ENCODE measurements at places on chromosomes 11 and 22.

GRCh38 chr11:63906585-63906984 lies 10.4 kb downstream of the RCOR2 start:
- no peak for DNase-seq

DNA sequence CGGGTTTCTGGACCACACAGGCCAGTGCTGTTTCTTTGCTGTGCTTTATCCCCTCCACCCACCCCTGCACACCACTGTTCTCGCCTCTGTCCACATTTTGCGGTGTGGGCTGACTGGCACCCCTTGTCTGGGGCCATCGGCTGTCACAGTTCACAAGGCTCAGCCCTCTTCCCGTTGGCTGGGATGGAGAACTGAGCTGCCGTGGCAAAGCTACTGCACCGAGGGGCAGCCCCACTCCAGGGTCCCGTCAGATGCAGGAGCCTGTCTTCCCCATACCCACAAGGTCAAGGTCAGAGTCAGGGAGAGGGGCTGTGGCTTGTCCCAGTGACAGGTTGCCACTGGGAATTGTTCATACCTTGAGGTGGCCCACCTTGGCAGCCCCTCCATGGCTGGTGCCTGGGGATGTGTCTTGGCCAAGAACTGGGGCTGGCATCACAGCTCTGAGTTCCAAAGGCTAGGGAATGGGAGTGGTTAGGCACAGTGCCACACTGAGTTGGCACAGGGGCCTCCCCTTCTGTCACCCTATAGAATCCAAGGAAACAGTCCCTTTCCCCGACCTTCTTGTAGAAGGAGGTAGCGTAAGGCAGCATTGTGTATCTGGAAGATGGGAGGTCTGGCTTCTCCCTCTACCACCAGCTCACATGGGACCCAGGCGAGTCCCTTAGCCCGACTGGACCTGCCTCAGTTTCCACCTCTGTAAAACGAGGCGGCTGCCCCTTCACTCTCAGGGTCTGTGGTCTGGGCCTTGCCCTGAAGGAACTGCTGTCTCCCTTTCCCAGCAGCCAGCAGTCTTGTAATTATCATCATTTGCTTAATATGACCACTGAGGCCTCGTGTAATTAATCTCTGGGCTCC lies 3.4 kb downstream of the GRK2 start:
- DNase-seq = no peak

- no peak for DNase-seq
These were observed 5.2 kb upstream of the NAALADL1 start for GRCh38 chr11:65063532-65063931.

DNA sequence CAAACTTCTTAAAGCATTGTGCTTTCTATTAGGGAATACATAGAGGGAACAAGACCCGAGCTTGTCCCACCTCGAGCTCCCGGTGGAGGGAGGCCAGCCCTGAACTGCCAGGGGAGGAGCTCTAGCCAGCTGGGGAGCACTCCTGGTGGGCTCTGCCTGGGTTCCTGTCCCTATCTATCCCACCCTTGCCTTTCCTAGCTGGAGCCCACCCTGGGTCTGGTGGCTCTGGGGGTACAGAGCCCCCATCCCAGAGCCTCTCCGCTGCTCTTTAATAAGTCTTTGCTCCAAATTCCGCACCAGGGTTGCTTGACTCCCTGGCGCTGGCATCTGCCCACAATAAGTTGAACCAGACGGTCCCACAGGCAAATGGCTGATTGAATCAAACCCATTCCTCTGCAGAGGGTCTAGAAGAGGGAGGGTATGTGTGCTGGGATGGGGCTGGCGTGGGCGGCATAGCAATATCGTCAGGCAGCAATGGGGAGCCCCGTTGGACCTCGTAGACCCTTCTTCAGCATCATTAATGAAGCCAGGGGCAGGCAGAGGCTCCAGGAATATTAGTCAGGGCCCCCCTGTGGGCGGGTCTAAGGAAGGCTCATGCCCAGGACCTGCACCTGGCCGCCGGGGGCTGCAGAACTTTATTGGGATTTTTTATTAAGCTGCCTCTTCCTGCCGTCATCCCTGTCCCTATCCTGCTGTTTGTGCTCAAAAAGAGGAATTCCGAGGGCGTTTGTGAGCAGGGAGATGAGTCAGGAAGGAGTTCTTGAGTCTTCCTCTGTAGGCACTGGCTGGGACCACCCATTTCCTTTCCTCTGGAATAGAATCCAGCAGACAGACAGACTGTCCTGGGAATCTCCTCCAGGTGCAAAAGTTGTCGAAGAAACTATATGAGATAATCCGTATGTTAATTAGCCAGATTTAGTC lies 38.5 kb upstream of the RIC3 start:
- no peak for DNase-seq

GRCh38 chr22:17540481-17540880 lies 22.8 kb upstream of the SLC25A18 start:
- DNase-seq = no peak

DNA sequence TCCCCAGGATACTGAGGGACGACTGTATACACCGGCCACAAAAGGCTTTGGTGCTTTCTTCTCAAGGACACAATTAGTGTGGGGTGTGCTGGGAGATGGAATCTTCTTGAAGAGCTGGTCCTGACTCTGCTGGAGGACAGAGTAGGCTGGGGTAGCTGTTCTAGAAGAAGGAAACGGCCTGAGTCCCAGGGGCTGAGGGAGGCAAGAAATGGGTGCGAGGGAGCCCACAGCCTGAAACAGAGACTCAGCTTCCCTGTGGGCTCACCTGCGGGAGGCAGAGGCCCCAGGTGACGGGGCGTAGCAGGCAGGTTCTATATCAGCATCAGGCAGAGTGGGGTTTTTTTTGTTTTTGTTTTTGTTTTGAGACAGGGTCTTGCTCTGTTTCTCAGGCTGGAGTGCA lies 36.6 kb downstream of the PARVG start:
- DNase-seq = no peak

DNA sequence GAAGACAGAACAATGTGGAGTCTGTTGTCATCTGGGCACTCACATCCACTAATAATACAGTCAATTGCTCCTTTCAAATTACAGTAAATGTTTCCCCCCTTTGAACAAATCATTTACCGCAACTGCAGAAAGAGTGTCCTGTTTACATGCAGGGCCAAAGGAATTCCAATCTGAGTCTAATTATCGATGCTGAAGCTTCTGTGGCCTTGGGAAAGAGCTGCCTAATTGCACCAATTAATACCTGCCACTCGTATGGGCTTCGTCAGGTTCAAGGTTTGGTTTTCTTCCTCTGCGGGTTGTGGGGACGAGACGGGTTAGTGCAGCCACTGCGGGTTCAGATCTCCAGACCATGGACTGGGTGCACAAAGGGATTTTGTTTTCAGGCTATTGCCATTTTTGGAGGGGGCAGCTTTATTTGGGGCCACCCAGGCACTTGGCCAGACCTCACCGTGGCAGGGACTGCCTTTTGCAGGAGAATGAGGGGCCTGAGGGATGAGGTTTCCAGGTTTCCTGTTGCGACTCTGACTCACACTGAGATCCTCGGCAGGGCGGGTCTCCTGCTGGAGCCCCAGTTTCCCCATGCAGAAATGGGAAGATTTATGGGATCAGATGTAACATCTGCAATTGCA lies 147.6 kb downstream of the MIAT start:
- DNase-seq = no peak

DNA sequence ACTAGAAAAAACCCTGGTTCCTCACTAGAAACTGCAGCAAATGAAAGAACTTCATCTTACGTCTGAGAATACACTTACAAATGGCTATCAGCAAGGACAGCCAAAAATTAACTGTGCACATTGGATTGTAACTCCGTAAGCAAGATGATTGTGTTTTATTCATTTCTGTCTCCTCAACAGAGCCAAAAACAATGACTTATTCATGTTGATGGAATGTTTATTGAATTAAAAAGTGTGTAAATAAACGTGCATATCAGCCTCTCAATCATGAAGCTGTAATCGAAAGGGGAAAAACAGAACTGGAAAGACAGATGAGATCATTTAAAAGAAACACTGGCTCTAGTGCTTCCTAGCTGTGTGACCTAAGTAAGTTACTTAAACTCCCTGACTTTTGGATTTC lies 307.5 kb upstream of the ZC3H12C start:
- no peak for DNase-seq

DNA sequence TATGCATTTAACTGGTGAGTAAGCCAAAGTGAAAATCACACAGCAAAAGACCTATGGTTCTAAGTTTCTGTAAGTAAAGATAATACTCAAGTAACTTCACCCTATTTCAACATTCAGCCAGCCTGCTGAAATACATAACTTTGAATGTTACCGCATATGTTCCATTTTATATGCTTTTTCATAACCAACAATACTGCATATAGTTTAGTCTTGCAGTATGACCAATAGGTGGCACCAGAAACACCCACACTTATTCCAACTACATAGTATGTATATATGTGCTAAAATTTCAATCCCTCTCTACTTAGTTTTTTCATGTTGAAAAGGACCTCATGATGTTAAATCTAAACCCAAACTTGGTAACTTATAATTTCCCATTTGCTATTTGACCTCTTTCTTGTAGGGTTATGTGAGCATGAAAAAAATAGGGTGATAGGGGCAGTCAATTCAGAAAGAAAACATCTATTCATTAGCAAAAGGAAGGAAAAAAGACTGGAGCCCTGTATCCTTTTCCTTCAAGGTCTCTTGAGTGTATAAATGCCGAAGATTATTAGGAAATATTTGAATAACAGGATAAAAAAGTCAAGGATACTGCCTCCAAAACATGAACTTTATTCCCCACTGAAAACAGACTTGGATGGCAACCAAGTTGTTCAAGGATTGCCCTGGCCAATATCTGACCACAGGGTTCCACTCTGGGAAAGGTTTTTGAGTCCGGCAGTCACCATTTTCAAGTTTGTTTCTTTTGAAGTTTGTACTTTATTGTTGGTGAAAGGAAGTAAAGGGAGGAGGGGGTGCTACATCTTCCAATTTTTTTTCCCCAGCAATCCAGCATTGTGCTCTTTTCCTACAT lies 23.8 kb upstream of the FZD4 start:
- no peak for DNase-seq
